Mesothelial cell of epicardium (in vitro differentiated cells): ENCODE measurements at places on chromosomes 13 and 19.

DNA sequence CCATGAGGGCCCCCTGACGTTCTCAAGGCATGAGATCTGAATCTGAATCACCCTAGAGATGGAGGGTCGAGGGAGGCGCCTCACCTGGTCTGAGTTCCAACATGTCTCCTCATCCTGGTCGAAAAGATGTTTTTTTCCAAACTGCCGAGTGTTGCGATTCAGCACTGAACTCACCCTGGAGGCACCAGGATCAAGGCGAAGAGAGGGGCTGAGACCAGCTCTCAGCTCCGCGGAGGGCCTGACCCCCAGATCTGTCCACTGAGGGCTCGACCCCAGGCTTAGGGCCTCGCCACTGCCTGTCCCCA is 555 bp downstream of the NR2C2AP start:
- no peak for DNase-seq

- DNase-seq, result no peak
These were observed 45.3 kb downstream of the KLF2 start for GRCh38 chr19:16369664-16370576.

- no peak for DNase-seq
These were observed 563 bp upstream of the TOMM40 start for GRCh38 chr19:44890366-44891015.

DNA sequence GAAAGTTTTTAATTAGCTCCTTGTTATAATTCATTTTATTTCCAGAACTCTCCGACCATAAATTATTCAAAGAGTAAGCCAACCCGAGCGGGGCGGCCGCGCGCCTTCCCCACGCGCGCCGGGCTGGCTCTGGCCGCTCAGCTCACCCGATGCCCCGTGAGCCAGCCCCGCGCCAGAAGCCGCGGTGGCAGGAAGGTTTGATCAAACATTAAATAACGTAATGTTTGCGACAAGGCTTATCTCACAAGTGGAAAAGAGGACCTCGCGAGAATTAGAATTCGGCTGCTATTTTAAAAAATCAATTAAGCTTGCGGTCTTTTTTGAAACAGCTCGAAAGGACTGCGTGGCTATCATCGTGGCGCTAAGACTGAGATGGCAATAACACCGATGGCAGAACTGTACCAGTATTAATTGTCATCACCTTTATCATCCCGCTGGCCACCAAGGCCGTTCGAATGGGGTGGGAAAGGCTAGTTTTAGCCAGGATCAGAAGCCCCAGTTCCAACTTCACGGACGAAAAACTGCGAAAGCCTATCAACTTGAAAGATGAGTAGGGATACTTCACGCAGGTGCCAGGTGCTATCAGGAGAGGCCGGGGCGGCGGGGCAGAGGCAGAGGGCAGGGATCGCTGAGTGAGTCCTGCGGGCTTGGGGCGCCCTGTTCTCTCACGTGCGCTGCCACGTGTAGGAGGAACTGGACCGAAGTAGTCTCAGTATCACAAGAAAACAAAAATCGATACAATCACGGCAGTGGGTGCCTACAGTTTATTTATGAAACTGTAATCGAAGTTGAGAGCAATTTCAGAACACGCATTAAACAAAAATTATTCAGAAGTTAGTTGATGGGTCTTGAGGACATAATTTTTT is 6.4 kb downstream of the POU4F1 start:
- DNase-seq, result no peak

DNA sequence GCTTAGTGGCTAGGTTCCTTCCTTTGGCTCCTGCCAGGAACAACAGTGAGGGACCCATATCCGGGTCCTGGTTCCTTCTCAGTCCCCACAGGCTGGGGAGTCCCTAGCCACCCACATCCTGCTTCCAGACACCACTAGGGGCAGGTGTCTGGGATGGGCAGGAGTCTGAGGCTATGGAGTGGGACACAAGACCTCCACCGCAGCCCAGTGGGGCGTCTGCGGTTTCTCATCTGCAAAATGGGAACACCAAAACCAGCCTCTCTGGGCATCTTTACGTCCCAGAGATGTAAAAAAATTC is 879 bp upstream of the FCGBP start:
- no peak for DNase-seq

DNA sequence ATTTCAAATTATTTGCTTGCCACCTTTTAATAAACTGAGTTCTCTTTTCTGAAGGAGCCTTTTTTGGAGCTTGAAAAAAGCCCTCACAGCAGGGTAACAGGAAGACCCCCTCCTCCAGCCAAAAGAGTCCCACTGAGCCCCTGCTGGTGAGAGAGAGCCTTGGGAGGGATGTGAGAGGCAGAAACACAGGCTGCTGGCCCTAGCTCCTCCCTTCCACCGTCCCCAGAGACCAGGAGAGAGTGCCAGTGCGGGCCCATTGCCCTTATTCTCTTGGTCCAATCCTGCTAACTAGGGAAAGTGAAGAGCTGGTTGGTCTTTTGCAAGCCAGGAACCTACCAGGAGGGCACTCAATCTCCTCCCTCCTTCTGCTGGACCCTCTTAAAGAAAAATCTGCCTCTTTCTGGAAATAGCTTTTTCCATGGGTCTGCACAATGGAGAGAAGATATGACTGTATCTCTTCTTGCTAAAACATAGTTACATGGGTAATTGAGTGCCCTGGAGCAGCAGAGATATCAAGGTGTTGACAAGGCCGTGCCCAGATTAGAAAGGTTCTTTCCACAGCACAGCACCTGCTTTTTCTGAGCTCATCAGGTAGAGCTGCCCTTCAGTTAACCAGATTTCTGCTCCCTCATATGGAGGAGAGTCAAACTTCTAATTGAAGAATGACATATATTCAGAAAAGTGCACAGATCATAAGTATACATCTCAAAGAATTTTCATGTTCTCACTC is 113.9 kb downstream of the LRCH1 start:
- DNase-seq, result no peak

GRCh38 chr13:99007414-99007986 is 29.6 kb upstream of the DOCK9 start:
- DNase-seq, result no peak

- DNase-seq, result no peak
These were observed 673.7 kb upstream of the MIR17HG start for GRCh38 chr13:90673746-90674145.

DNA sequence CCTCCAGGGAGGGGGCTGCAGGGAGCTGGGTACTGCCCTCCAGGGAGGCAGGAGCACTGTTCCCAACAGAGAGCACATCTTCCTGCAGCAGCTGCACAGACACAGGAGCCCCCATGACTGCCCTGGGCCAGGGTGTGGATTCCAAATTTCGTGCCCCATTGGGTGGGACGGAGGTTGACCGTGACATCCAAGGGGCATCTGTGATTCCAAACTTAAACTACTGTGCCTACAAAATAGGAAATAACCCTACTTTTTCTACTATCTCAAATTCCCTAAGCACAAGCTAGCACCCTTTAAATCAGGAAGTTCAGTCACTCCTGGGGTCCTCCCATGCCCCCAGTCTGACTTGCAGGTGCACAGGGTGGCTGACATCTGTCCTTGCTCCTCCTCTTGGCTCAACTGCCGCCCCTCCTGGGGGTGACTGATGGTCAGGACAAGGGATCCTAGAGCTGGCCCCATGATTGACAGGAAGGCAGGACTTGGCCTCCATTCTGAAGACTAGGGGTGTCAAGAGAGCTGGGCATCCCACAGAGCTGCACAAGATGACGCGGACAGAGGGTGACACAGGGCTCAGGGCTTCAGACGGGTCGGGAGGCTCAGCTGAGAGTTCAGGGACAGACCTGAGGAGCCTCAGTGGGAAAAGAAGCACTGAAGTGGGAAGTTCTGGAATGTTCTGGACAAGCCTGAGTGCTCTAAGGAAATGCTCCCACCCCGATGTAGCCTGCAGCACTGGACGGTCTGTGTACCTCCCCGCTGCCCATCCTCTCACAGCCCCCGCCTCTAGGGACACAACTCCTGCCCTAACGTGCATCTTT is 7.8 kb upstream of the CEACAM5 start:
- DNase-seq, result no peak

GRCh38 chr13:98411013-98411412 is 165.9 kb downstream of the STK24 start:
- no peak for DNase-seq

- DNase-seq, result no peak
These were observed 167.7 kb downstream of the MZT1 start for GRCh38 chr13:72559716-72560115.

GRCh38 chr19:51822325-51822724 is 27.4 kb downstream of the FPR3 start:
- DNase-seq, result no peak

GRCh38 chr13:97133955-97134354 is 88.2 kb upstream of the MBNL2 start:
- no peak for DNase-seq

DNA sequence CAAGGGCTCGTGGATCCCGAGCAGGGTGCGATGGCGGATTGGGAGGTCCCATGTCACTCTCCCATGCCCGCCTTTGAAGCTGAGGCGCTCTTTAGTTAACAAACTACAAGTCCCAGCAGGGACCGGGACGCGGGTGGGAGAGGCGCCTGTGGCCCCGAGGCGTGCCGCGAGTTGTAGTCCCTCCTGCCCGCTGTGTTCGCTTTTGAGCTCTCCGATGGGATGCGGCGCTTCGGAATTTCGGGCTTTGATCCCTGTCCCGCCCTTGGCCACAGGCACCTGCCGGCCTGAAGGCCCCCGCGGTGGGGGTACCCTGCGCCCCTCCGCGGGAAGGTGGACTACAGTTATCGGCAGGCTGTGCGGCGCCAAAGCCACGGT is 11.0 kb downstream of the CYTH2 start:
- no peak for DNase-seq

- no peak for DNase-seq
These were observed 33.7 kb downstream of the COL4A1 start for GRCh38 chr13:110273254-110273653.

GRCh38 chr13:75985132-75985531 is 349.0 kb downstream of the LMO7 start:
- DNase-seq, result no peak

- no peak for DNase-seq
These were observed 4.3 kb downstream of the NACC1 start for GRCh38 chr19:13122275-13122878.

GRCh38 chr13:99356262-99357091 is 49.3 kb upstream of the GPR183 start:
- DNase-seq, result no peak

- DNase-seq, result no peak
These were observed 166.7 kb downstream of the USP12 start for GRCh38 chr13:27004866-27005265.

DNA sequence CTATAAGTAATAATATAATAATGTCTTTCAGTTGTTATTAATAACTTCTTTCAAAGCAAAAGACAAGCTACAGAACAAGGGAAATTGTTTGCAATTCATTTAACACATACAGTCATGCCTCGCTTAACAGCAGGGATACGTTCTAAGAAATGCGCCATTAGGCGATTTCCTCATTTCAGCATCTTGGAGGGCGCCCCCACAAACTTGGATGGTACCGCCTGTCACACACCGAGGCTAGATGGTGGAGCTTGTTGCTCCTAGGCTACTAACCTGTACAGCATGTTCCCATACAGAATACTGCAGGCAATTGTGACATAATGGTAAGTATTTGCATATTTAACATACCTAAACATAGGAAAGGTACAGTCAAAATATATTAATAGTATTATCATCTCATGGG is 8.2 kb upstream of the ANKRD10 start:
- DNase-seq, result no peak

DNA sequence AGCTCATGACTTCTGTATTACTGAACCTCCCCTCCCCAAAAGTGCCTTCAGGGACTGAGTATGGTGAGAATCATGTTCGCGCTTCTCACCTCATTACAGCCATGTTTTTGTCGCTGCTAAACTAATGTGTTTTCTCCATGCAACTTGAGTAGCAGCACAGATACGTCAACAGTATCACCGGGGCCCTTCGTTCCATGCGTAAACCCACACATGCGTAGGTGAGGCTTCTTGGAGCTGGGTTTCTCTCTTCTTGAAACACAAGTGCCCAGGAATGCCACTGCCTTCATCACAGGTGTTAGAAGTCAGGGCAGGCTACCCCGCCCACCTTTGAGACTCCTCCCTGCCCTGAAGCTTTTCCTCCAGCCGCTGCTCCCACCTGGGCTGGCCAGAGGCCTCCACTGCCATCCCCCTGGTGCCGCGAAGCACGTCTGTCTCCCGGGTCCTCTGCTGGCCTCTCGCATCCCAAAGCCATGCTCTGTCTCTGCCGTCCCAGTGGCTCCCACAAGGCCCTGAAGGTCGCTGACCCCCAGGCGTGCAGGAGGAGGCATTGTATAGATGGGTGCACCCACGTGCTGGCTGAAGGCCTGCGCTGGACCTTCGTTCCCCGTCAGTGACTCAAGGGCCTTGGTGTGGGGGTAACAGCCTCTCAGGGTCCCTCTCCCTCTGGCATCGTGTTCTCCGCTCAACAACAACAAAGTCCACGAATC is 135.3 kb upstream of the MCF2L start:
- no peak for DNase-seq

- no peak for DNase-seq
These were observed 13.3 kb downstream of the ZNF71 start for GRCh38 chr19:56608274-56608964.

- DNase-seq, result no peak
These were observed 29.0 kb downstream of the DZIP1 start for GRCh38 chr13:95615539-95615938.

GRCh38 chr13:106172176-106172905 is 363.1 kb downstream of the EFNB2 start:
- DNase-seq, result no peak

- no peak for DNase-seq
These were observed 671 bp upstream of the SLC46A3 start for GRCh38 chr13:28719227-28720055.

GRCh38 chr13:48769107-48769704 is 115.5 kb downstream of the CYSLTR2 start:
- DNase-seq, result peak; percentile 28

- DNase-seq, result no peak
These were observed 190.6 kb upstream of the NBEA start for GRCh38 chr13:34751492-34751891.

GRCh38 chr13:84542348-84542747 is 660.1 kb upstream of the SLITRK1 start:
- no peak for DNase-seq

GRCh38 chr13:80361883-80362327 is 21.0 kb upstream of the SPRY2 start:
- DNase-seq, result no peak

DNA sequence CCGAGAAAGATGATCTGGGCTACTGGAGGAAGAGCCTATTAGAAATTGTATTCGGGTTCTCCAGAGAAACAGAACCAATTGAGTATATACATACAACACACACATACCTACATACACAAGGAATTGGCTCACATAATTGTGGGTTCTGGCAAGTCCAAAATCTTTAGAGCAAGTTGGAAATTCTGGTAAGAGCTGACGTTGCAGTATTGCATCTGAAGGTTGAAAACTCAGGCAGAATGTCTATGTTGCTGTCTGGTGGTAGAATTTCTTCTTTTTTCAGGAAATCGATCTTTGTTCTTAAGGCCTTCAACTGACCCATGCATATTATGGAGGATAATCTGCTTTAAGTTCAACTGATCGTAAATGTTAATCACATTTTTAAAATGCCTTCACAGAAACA is 15.5 kb upstream of the OLFM4 start:
- DNase-seq, result no peak
